Stimulated activated CD4-positive, alpha-beta T cell treated with anti-CD3 and anti-CD28 coated beads, Interleukin-4, amount 100 ng/mL, for 24 hours (primary cell): ENCODE measurements at places on chromosomes 2 and 18.
A peak's percentile ranks its signal among the peaks of the same experiment; 100 is the strongest.

DNA sequence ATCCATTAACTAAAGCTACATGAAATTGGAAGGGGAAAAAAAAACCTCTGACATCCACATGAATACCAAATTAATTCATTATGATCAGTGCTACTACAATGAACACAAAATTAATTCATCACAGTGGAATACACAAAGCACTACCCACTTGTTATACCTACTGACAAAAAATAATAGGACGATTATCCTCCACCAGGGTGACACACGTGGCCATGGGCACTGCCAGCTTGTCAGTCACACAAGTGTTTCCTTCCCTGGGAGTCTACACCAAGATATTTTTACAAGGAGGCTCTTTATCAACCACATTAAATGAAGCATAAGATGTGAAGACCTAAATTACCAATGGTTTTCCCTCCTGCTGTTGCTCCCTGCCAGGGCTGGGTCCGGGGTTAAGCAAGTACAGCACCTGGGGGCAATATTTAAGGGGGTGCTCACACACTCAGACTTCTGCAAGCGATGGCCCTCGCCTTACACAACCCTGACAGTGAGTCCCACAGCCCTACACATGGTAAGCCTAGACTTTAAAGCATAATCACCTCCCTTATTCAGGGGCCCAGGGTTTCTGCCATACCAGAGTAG lies 90.1 kb downstream of the TCF4 start:
- no peak for DNase-seq

DNA sequence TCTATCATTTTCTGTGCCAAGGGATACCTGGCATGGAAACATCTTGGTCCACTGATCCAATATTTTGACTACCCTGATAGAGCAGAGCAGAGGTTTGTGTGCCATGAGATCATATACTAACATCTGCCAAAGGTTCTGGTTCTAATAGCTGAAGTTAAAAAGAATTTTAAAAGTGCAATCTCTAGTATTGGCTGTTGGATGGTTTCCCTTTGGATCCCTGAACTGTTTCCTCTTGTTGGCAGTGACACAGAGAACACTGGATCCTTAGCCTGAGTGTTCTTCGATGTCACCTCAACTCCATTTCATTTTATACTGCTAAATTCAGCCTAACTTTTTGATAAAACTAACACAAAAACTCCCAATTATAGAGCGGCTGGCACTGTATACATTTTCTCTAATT lies 169.3 kb upstream of the FBXO11 start:
- no peak for DNase-seq

DNA sequence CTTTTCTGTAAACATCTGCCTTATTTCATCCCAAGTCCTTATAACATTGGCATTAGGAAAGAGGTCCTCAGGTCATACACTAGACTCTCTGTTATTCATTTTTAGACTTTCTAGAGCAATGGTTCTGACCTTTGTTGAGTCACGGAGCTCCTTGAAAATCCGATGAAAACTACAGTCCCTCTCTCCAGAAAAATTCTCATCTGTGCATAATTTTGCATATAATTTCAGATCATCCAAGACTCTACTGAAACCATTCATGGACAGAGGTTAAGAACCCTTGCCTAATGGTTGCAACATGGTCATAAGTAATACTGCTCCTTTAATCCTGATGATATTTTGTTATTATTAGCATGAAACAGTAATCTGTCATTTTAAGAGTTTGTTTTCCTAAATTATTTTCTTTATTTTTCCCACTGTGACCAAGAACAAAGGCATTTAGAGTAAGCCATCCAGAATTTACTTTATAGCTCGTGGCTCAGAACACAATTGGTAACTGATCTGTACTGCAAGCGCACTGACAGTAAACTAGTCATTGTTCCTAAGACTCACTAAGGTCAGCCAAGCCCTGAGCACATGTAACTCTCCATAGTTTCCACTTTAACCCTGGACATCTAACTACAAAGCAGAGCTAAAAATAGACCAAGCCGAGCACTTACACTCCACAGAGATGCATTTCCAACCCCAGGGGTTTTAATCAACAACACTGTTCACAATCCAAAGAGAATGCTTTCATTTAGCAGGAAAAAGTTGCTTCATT lies 8.4 kb downstream of the MYOM1 start:
- no peak for DNase-seq

- no peak for DNase-seq
Observed at GRCh38 chr18:78576967-78577366, 402.7 kb upstream of the SALL3 start.

DNA sequence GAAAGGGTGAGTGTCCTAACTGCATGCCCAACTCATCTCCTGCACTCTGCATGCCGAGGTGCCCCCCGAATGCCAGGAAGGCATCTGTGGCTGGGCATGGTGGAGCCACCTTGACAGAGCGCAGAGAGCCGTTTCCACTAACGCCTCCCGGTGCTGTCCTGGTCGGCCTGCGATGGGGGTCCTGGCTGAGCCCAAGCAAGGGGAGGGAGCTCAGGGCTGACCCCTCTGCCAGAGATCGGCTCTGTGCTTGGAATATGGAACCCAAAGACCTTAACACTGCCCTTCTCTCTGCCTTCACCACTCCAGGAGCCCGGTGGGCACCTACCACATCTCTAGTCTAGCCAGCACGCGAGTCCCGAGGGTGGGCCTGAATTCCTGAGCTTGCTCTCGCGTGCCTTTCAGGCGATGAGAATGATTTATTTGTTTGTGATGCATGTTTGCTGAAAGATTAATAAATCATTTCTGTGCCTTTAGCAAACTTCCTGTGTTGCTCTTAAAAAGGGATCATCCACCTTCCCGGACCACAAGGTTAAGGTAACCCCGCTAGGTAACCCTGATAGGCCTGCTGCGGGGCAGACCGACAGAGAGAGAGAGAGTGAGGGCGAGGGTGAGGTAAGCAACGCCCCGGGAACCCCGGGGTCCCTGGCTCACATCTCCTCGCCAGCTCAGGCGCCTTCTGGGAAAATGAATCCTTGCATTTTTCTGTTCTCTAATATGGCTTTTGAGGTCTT lies 35.3 kb downstream of the PDIA6 start:
- no peak for DNase-seq

DNA sequence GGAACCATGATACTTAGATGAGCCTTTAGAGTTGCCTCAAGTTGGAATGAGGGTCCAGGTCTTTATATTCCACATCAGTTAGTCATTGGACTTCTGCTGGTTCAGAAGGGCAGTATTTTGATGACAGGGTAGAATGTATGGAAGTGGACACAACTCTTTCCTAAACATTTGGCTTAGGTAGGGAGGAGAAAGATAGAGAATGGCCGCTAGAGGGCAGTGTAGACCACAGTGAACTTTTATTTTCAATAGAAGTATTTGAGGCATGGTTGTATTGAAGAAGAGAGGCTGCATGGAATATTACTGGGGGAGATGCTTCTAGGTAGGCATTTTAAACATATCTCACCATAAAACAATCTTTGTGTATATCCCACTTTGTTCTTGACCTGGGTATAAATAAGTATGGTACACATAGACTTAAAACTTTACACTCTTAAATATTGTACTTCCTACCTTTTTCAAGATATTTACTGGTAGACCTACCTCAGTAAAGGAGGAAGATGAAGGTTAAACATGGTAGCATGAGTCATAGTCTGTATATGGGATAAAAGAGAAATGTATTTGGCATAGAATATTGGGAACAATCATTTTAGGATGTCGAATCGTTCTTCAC lies 497.6 kb upstream of the FAM98A start:
- peak; percentile 55 for DNase-seq

DNA sequence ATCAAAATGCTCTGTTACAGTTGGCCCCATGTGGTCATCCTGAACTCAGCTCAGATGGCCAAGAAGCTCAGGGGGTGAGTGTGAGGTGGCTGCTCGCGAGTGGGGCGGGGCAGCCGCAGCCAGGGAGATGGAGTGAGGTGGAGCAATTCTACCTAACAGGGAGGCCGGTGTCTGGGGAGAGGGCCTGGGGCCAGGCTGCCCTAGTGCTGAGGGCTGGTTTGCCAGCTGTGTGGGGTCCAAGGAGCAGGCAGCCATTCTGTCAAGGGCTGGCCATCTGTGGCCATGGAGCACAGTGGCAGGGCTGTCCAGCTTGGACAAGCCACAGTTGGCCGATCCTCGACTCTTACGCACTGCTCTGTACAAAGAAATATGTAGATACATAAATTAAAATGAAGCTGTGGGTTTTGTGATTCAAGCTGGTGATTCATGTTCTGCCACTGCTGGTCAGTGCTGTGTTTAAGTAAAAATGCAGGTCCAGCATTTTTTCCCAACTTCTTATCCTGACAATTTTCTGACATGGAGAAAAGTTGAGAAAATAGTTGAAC lies 82.1 kb downstream of the HS6ST1 start:
- DNase-seq: no peak

DNA sequence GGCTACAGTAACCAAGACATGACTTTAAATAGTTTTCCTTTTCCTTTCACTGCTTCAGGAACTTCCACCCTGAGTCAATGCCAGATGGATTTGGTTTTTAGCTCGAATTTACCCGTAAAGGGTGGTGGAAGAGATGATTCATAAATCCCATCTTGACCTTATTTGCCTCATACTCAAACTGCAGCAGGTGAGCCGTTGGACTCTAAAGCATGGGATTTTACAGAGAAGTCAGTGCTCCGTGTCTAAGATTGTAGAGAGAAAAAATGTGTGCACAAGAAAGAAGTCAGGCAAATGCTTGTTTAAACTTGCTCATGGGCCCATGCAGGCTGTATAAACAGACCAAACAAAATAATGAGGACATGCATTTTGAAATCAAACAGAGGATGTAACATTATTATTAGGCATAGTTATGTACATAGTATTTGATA lies 369.7 kb upstream of the TRIB2 start:
- no peak for DNase-seq

- DNase-seq: peak; percentile 83
Observed at GRCh38 chr2:241844066-241844728, 14.5 kb downstream of the PDCD1 start.

GRCh38 chr18:59271606-59272220 lies 1.5 kb downstream of the RAX start:
- DNase-seq: no peak

- peak; percentile 55 for DNase-seq
Observed at GRCh38 chr2:126656431-126657147, 631 bp downstream of the GYPC start.

DNA sequence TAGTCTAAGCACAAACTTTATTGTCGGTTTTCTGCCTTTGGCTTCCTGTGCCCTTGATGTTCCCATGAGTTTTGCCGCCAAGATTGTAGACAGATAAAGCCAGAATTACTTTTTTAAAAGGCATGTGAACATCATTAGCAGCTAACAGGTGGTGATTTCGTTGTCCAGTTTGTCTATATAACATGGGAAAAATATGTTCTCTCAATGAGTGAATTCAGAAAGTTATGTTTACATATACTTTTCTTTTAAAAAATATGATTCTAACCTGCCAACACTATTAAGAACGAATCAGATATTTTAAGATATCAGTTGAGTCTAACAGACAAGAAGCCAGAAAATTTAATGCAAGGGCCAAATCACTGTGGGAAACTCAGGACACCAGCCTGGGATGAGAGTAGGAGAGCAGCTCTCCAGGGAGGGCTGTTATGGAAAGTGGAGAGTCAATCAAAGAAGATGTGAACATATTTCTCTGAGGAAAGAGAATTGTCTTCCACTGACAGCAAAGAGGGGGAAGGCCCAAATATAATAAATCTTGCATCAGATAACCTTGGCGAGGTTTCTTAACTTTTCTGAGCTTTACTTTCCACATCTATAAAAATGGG lies 311.3 kb downstream of the ARHGAP15 start:
- DNase-seq: no peak

DNA sequence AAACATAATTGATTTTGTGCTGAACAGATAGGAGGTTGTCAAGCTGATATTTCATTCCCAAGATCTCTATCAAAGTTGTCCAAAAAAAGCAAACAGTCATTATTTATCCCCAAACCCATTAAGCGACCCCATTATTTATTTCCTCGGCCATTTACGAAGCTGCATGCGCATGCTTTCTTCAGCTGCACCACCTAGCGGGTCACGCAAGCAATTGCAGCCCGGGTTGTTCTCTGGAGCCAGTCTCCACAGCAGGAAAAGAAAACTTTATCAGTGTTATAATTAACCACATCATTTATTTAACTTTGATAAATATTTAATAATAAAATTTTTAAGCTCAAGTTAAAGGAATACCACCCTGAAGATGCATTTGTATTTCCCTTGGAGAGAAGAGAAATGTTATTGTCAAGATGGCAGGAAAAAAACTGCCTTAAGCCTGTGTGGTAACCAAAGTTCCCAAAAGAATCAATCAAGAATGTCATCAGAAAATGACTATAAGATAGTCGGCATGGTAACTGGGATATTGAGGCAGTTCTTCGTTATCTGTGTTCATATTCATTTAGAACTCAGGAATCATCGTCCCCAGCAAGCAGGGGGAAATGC lies 304.7 kb downstream of the FBXO15 start:
- DNase-seq: peak; percentile 37

DNA sequence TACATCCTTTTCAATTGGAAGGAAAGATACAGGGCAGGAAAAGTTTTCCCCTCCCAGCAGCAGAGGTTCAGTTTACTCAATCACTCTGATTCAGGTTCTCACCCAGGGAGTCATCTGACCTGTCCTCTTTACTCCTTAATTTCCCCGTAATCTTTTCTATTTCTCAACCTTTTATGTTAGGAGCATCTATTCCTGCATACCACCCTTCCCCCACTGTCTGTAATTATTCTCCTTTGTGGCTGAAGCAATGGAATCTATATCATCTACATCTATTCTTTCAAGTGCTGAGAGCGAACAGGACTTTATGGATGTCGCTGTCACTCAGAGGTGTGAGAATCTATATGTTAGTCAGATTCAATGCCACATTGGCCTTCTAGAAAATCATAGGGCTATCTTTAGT lies 175.2 kb downstream of the NOL4 start:
- DNase-seq: no peak

- DNase-seq: no peak
Observed at GRCh38 chr2:96681540-96681939, 39.0 kb downstream of the FER1L5 start.

DNA sequence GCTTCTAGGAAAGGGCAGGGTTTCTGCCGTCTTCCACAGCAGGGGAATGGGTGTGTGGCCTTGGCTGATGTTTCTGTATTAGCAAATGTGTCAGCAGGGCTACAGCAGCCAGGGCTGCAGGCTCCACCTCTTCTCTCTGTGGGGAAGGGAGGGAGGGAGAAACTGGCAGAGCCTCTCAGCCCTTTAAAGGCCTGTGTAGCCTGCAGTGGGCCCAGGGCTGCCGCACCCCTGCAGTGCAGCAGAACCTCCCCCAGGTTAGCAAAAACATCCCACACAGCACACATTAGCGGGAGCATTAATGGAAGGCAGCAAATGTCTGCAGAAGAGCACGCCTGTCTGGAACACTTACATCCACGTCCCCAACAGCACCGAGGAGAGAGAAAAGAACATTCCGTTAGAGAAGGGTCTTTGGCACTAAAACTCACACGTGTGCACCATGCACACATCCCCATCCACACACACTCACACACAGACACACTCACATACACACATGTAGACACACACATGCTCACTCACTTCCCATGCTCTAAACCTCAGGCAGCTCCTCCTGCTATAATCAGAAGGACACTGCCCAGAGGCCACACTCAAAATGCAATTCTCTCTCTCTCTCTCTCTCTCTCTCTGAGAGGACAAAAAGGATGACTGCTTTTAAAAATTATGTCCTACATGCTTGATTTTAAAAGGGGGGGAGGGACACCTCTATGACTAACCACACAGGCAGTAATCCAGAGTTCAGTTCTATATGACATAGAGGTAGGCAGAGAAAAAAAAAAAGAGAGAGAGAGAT lies 24.1 kb downstream of the MRPL35 start:
- DNase-seq: no peak
